ENCODE measurements at places on chromosomes 2 and 18.

DNA sequence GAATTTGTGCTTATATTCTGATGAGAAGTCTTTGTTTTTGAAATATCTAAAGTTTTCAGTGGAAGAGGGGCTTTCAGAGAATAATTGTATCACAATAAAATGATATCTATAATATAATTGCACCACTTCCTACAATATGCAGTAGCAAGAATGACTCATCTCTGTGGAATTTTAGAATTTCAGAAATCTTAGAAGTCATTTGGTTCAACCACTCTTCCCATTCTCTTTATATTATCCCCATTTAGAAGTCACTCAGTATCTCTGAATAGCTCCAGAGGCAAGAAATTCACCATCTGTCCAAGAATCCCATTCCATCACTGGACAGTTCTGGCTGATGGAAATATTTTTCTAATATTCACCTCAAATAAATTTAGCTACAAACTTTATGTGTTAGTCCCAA is 59.3 kb upstream of the CCDC68 start:
- DNase-seq, result no peak

DNA sequence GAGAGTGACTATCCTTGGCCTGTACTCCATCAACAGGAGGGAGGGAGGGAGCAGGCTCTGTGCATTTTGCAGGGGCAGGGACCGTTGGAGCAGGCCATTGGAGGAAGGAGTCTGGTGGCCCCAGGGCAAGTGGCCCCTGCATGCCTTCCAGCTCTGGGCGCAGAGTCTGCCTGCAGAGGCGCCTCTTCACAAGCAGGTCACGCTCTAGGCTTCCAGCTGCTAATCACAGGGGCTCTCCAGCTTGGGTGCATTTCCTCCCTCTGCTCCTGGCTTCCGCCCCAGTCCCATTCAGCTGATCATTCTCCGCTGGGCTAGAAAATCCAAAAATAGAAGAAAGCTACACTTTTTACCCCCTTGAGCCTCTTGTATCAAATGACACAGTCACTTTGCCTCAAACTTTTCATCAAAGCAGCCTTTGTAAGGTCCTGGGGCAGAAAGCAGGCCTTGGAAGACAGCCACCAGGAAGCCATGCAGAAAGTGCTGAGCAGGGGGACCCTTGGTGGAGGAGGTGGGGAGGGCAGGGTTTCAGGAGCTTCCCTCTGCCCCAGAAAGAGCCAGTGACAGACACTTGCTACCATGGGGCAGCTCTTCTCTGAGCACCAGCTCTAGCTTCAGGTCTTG is 11.3 kb downstream of the TMEM247 start:
- no peak for DNase-seq

DNA sequence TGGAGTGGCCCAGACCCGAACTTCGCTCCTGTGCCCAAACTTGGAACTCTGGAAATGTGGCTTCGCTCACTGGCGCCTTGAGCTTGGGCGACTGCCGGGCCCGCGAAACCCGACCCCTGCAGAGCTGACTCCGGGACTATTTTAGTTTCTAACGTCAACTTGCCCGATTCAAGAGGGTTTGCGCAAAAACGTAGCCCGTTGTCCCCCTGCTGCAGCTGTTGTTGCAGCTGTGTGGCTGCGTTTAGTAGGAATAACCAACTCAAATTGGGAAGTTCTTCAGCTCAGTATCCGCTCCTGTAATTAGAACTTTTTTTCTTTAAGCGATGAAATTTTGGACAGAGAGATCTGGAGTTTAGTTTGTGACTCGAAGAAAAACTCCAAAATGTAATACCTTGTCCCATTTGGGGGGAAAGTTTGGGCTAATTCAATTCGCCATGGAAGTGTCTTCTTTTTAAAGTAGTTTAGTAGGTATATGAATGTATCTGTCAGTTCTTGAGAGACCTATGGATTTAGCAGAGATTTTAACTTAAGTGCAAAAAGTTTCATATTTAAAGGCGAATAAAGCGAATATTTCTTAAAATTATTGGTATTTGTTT is 559 bp downstream of the MYL12A start:
- no peak for DNase-seq

- DNase-seq, result no peak
Observed at GRCh38 chr2:139439100-139439499, 658.9 kb upstream of the NXPH2 start.

DNA sequence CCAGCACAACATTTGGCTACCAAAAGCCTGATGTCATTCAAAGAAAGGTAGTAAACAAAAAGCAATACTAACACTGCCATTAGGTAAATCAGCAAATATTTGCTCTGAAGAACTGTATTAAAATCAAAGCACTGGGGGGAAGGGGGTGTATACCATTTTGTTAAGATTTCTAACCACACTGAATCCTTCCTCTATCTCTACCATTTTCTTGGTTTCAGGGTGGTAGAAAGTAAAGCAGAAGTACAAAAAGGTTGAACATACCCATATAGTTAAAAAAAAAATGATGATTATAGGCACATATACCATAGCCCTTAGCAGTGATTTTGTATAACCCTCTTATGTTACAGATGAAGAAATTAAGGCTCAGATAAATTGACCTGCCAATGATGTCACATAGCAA is 437.6 kb downstream of the ZEB2 start:
- DNase-seq, result no peak

- no peak for DNase-seq
Observed at GRCh38 chr2:54635554-54636152, 87.8 kb upstream of the EML6 start.

DNA sequence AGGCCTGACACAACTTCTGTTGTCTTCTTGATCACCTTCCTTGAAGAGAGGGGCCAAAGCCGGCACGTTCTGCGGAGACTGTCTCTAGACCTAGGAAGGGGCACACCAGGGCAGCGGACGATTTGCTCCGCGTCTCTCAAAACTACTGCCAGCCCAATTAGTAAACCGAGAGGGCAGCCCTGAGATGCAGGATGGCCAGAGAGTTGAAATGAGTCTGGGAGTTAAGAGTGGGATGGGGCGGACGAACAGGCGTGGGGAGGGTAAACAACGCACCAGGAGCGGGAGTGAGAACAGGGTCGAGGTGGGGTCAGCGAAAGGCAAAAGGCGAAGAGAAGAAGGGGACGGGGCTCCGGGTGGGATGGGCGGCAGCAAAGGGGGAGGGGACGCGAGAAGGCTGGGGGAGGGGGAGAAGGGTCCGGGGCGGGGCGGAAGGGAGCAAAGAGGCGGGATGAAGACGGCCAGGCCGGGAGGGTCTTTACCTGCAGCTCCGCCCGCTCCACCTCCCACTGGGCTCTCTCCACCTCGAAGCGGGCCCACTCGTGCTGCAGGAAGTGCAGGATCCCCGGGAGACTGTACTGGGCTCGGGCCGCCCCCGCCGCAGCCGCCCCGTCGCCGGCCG is 476 bp downstream of the STRN start:
- DNase-seq, result peak; percentile 51

Measured in activated T-cell treated with anti-CD3 and anti-CD28 coated beads, Interleukin-2, amount 50 U/mL, for 72 hours (primary cell).